NCI-H1436 (cell line): ENCODE measurements at places on chromosomes 6 and 20.

- DNase-seq = no peak
These were observed 178.2 kb downstream of the CDH4 start for GRCh38 chr20:61430228-61430624.

- DNase-seq = no peak
These were observed 121.3 kb downstream of the KIF16B start for GRCh38 chr20:16451982-16452381.

GRCh38 chr20:7313047-7313446 lies 545.6 kb downstream of the BMP2 start:
- DNase-seq = no peak

GRCh38 chr6:10014557-10014956 lies 400.3 kb downstream of the TFAP2A start:
- DNase-seq = no peak
